Mammary epithelial cell (primary cell): ENCODE measurements at places on chromosomes 7 and 10. TPM values are rescaled to one million over a fixed set of nuclear protein-coding genes. Genes with fewer than 3 reads are reported as not detected.

EBF3 gene
- under 0.01 TPM for total RNA-seq

LIPM gene
- total RNA-seq = not detected

IQUB gene
- 0.26 and 0.27 TPM in 2 replicates for total RNA-seq

ZNF503 gene
- 33.7 TPM for total RNA-seq

KNDC1 gene
- 0.83 TPM for total RNA-seq

NKX1-2 gene
- 5.2 TPM for total RNA-seq

FZD1 gene
- 2.1 and 3.0 TPM in 2 replicates for total RNA-seq

TMEM196 gene
- not detected in 2 replicates for total RNA-seq

SEMA4G gene
- total RNA-seq = 1.3 and 3.7 TPM in 2 replicates

NDUFA5 gene
- total RNA-seq = 57.4 and 58.7 TPM in 2 replicates

MAT1A gene
- 0.27 TPM in 1 of 2 replicates, not detected in the other for total RNA-seq

FFAR4 gene
- not detected in 2 replicates for total RNA-seq
